Muscle of back (tissue), 13 donors: ENCODE measurements at places on chromosomes 11 and 22.

DNA sequence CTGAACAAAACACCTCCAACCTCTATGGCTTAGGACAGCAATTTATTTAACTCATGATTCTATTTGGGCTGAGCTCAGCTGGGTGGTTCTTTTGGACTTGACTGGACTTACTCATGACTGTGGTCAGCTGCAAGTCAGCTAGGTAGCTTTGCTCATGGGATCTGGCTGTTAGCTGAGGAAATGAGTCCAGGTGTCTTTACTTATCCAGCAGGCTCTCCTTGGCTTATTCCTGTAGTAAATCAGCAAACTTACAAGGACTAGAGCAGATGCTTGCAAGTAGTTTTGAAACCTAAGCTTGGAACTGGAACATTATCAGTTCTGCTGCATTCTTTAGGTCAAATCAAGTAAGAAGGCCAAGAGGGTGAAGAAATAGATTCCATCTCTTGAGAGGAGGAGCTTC is 8.0 kb upstream of the HIKESHI start:
- DNase-seq: no peak

GRCh38 chr22:28108851-28109250 is 189.8 kb upstream of the PITPNB start:
- no peak for DNase-seq

- DNase-seq: no peak
These were observed 411 bp downstream of the PPP6R2 start for GRCh38 chr22:50343541-50343935.

DNA sequence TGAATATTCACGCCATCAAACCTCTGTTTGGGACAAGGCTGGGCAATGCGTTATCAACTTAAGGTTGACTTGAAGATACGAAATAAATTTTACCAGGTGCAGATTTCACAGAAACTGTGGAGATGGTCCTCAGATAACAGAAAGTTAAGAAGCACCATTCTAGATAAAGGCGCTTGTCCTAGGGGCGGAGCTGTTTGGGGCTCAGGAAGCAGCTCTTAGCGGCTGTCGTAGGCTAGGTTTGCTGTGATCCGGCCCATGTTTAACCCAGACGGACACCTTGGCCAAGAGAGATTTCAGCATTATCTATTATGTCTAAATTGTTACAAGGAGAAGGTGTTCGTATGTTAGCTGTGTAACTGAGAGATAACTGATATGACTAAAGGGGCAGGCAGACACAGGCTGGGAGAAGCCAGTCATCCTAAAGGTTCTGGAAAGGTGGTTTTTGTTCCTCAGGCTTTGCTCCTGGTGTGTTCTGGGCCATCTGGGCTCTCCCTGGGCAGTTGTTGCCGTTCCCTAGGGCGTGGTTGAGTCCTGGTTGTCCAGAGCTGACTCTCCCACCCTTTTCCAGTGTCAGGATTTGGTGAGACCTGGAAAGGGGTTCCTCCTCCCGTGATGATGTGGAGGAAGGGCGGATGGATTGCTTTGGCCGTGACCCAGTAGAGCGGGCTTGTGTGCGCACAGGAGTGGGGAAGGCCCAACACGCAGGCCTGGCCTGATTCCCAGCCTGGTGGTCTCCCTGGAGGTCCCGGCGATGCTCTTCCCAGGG is 25.8 kb downstream of the TPCN2 start:
- no peak for DNase-seq

- no peak for DNase-seq
These were observed 78.5 kb upstream of the PITPNB start for GRCh38 chr22:27997538-27997937.

- DNase-seq: no peak
These were observed 10.4 kb downstream of the ADORA2A start for GRCh38 chr22:24437741-24438328.

DNA sequence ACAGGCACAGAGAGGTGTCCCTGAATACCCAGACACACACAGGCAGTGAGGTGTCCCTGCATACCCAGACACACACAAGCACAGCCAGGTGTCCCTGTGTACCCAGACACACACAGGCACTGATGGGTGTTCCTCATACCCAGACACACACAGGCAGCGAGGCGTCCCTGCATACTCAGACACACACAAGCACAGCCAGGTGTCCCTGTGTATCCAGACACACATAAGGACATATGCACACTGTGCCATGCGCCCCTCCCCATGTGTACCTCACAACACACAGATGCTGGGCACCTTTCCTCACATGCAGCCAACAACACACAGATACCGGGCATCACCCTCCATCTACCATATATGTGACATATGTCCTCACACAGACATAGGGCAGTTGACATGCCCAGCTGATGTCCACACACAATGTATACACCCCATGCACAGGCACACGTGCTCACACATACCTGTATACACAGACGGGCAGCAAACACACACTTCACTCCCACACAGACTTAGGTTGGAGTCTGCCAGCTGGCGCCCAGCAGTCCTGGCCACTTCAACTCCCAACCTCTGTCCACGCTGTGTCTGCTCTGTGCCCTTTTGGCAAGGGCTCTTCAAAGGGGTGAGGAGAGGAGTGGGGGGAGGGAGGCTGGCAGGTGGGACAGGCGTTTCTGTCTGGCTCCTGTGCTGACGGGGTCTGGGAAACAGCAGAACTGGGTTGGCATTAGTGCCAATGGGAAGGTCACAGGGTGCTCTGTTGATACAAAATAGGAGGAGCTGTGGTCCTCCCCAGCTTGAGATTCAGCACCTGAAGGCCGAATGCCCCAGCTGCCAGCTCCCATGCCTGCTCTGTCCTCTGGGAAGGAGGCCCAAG is 69.4 kb upstream of the ALX4 start:
- no peak for DNase-seq

DNA sequence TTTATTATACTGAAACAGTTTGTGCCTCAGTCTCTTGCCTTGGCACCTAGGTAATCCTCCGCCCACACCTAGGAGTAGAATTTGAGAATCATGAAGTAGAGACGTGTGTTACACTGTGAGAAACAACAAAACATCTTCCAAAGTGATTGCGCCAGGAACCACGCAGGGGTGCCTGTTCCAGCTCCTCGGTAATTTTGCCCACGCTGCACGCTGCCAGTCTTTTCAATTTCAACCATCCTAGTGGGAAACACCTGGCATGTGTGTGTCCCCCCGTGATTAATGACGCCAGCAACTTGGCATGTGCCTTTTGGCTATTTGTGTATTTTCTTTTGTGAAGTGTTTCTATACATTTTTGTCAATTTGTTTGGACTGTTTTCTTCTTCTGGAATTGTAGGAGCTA is 919.1 kb downstream of the BRD1 start:
- DNase-seq: no peak

GRCh38 chr11:116911976-116912734 is 74.7 kb upstream of the APOA1 start:
- DNase-seq: no peak

GRCh38 chr11:121895919-121896318 is 220.1 kb downstream of the BLID start:
- no peak for DNase-seq

GRCh38 chr11:35111161-35112055 is 27.6 kb upstream of the CD44 start:
- no peak for DNase-seq

GRCh38 chr22:27603800-27604144 is 197.8 kb downstream of the MN1 start:
- DNase-seq: no peak

DNA sequence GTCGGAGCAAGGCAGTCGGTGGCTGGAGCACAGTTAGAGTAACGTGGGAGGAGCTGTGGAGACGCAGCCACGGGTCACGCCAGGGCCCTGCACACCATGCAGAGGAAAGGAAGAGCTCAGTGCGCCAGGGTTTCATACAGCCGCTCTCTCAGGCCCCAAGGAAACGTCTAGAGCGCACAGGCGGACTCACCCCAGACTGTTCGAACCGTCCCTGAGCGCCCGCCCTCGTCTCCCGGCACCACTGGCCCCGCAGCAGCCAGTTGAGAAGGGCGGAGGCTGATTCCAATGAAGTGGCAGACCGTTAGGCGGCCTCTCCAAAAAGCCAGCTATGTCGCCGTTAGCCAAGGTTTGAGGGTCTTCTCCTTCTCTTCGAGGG is 483 bp upstream of the HYLS1 start:
- DNase-seq: peak; percentile 87

- peak; percentile 51 for DNase-seq
These were observed 42.6 kb downstream of the MAP6 start for GRCh38 chr11:75625991-75626888.

GRCh38 chr22:26846645-26847044 is 189.3 kb downstream of the MIAT start:
- DNase-seq: no peak

- DNase-seq: no peak
These were observed 4.6 kb downstream of the C11orf54 start for GRCh38 chr11:93746101-93746500.

DNA sequence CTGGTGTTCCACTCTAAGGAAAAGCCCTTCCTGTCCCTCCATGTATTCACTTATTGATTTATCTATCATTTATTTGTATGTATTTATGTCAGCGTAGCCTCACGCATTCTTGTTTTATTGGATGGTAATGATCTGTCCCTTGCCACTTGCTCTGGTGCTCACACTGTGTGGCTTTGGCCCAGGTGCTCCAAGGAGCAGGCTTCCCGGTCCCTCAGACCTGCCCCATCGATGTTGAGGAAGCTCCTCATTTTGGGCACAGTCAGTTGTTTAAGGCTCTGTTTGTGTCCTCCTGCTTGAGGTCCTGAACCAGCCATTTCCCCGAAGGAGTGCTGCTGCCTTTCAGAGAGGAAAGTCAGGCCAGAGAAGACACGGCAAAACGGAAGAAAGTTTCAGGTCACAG is 1485.4 kb downstream of the TBC1D22A start:
- no peak for DNase-seq

GRCh38 chr11:119728211-119728626 is 781 bp downstream of the NECTIN1 start:
- DNase-seq: no peak

- no peak for DNase-seq
These were observed 30.5 kb downstream of the LRRC10B start for GRCh38 chr11:61539006-61539405.

DNA sequence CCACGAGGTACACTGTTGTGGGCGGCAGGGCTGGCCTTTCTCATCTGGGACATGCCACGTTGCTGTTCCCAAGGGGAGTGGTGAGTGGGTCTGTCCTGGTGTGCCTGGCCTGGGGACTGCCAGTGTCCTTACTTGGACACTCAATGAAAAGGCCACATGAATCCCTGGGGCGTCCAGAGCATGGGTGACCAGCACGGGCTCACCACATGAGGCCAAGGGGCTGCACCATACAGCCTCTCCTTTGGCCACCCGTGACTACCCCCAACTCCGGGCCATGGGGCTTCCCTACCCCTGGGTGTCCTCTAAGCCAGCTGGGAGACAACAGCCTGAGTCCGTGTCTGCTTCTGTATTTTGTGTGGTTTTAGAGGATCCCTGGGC is 20.2 kb upstream of the TXNRD2 start:
- no peak for DNase-seq

GRCh38 chr22:20080776-20081654 is 974 bp downstream of the DGCR8 start:
- peak; percentile 83 for DNase-seq
